ENCODE measurements at places on chromosomes 2 and 18.

DNA sequence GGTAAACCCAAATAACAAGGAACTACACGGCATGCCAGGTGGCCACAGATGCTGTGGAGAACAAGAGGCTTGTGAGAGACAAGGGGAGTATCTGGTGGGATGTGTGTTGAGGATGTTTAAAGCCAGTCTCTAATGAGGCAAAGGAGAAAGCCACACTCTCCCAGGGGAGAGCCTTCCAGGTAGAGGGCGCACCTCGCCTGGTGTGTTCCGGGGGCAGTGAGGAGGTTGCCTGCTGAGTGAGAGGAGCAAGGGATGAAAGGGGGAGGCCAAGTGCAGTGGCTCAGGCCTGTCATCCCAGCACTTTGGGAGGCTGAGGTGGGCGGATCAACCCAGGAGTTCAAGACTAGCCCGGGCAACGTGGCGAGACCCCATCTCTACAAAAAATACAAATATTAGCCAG lies 16.2 kb downstream of the SAG start:
- DNase-seq = no peak

DNA sequence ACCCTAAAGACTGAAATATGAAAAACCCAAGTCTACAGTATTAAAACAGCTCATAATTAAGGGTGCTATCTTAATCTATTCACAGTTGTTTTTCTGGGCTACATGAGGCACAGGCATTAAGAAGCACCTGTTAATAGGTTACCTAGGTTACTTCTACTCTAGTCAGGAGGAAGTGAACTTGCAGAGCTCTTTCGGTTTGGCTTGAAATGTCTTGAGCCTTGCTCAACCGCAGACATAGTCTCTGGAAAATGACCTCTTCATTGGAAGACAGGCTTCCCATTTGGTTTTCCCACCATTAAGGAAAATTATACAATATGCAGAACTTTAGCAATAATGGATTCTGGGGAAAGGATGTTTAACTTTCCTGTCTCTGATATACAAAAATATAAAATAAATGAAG lies 142.3 kb upstream of the KCNJ3 start:
- DNase-seq = no peak

DNA sequence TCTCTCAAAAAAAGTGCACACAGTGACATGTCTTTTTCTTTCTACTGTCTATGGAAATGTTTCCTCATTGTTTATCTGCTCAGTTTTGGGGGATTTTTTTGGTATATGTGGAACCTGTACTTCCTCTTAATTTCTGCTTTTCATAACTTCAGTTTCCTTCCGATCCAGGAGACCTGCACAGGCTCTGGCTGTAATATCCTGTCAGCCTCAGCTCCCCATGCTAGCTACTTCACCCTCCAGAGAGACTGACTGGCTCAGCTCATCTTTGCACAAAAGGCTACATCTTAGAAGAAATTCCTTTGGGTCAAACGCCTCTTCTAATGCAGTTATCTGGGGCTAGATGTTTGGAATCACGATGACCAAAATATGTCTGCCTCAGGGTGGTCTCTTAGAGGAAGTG lies 378.4 kb downstream of the RND3 start:
- DNase-seq = no peak

- no peak for DNase-seq
Measured at GRCh38 chr2:138012082-138012481, 47.8 kb downstream of the HNMT start.

DNA sequence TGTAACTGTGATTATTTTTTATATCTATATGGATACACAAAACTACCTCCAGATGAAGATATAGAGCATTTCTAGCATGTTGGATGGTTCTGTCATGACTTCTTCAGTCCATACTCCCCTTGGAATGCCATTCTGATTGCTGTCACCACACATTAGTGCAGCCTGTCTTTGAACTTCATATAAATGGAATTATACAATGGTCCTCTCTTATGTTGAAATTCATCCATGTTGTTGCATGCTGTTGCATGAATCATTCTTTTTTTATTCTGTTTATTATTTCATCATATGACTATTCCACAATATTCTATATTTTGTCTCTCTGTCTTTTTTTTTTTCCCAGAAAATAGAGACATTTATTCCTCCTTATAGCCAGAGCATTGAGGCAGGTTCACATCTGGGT lies 74.1 kb downstream of the OSBPL6 start:
- DNase-seq = no peak

GRCh38 chr2:234444893-234445292 lies 52.0 kb downstream of the ARL4C start:
- peak; percentile 88 for DNase-seq

DNA sequence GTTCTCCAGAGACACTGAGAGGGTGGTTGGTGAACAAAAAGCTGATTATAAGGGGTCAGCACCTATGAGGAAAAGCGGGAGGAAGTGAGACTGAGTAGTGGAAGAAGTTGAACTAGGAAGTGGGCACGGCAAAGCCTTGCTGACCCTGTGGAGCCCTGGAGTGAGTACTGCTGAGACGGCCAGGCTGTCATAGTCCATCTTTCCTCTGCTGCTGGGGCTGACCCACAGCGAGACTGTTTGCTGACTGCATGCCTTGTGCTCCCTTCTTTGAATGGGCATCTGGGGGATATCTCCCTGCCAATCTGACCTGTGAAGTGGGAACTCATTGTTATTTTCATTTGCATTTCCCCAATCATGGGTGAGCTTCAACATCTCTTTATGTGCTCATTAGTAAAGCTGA lies 92.4 kb upstream of the LDAH start:
- DNase-seq = no peak

DNA sequence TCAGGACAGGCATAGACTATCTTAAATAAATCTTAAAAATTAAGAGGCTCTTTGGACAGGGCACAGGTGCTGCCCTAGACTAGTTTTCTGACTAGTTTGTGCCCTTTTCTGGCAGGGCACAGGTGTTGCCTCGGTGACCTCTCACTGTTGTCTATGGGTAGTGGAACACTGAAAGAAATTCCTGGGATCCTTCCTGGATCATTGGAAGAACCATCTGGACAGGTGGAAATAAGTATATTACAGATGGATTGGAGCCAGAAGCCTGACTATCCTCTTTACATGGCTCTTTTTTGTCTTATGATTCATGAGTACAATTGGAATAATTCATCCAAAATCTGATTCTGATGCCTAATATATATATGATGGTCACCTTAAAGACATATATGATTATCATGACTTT lies 286.6 kb downstream of the RIT2 start:
- no peak for DNase-seq

DNA sequence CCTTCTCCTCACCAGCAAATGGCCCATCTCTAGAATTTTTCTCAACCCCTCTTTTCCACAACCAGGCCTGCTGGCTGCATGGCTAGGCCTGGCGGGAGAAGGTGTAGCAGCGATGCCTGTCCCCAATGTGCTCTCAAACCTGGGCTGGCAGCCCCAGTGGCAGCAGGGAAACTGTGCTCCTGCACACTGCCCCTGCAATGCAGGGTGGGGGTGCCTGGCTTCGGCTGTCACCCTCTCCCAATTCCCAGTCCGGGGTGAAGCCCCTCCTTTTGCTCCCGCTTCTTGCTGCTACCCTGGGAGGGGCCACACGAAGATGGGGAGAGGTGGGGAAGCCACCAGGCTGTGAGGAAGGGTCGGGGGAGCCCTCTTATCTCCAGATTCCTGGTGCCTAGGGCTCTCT lies 36.1 kb upstream of the OTOF start:
- no peak for DNase-seq

- no peak for DNase-seq
Measured at GRCh38 chr18:79516441-79516931, 120.8 kb downstream of the NFATC1 start.

DNA sequence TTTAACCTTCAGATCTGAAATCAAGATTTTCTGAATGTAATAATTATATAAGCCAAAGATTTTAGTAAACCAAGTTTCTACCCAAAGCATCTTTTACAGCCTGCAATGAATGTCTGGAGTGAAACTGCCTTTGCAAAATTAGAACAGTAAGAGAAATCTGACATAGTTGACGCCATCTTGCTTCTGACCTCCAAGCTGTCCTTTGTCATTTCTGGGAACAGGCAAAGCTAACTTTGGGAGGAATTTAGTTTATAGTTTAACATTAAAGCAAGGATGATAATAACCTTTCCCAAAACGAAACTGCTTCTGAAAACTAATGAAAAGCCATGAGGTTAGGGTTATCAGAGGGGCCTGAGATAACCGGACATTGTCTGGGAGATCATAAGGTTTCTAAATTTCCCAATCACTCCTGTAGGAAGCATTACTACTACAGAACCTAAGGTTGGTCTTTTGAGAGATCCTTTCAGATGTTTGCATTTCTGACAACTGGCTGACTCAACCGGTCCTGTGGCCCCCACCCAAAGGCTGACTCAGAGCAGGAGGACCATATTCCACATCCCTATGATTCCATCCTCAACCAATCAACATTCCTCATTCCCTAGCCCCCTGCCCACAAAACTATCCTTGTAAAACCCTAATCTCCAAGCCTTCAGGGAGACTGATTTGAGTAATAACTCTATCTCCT lies 124.5 kb downstream of the TMEM131 start:
- DNase-seq = peak; percentile 80

DNA sequence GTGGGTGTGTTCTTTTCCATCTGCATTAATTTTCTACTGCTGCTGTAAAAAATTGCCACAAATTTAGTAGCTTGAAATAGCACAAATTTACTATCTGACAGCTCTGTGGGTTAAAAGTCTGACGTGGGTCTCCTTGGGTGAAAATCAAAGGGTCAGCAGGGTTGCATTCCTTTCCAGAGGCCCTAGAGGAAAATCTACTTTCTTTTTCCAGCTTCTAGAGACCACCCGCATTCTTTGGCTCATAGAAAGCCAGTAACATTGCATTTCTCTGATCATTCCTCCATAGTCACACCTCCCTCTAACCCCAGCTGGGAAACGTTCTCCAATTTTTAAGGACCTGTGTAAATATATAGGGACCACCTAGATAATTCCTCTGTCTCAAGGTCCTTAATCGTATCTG lies 128.8 kb downstream of the ATL2 start:
- DNase-seq = no peak

DNA sequence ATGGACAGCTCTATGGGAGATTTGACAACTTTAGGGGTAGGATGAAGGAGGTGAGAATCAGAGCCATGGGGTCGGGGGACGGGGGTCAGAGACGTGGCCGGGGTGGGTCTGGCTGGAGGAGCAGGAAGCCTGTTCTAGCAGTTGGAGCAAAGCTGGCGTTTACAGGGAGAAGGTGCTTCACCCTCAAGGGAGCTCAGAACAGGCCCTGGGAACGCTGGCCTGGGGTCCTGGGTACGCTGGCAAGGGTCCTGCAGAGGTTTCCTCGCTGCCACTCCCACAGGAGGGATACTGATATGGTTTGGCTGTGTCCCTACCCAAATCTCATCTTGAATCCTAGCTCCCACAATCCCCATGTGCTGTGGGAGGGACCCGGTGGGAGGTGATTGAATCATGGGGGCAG lies 205.0 kb upstream of the ARL4C start:
- DNase-seq = no peak

GRCh38 chr2:33673937-33674336 lies 74.8 kb upstream of the FAM98A start:
- peak; percentile 3 for DNase-seq

GRCh38 chr2:134855709-134856108 lies 17.3 kb downstream of the ACMSD start:
- DNase-seq = no peak

DNA sequence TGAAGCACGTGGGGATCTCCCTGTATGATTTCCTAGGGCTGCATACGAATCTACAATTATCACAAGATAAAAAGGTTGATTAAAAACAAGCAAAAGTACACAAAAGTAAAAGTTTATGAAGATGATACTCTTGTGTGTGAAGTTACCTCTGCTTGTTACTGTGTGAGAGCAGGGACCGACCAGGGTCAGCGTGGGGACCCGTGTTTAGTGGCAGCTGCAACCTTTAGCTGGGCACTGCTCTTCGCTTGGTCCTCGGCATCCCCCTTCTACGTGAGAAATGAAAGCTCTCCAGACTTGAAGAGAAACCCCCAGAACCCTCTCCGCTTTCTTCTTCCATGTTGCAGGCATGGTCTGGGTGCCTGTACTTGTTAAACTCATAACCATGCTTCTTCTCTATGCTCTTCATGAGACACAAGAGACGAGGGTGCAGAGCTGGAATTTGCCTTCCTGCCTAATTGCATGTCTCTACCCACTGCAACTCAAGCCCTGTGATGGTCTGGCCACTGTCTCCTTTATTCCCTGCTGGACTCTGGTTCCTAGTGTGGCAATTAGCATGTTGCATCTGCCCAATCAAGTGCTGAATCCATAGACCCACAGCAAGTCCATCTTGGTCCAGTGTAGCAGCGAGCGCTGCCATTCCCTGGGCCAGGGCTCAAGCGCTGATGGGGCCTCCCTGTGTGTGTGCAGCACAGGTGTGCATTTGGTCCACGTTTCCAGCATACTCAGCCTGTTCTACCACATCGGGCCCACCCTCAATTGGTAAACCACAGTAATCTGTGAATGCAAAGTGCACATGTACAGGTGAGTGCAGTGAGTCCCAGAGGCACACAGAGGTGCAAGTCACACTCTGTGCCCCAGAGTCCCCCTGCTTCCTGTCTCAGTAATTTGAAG lies 88.5 kb downstream of the TWIST2 start:
- DNase-seq = no peak

DNA sequence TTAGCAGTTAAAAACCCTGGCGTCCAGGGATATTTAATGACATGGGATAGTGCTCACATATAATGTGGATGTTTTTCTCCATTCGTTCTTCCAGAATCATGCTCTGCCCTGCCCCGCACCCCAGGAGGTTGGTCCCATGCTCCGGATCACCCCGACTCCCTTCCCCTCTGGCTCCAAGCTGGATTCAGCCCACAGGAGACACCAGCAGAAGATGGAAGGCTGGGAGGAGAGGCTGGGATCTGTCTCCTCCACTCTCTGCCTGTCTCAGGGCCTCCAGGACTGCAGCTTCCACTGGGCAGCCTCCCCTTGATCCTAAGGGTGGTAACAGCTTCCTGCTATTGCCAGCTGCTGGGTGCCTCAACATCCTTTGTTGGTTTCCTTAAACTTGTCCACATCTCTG lies 24.5 kb downstream of the TMEM177 start:
- DNase-seq = no peak

- no peak for DNase-seq
Measured at GRCh38 chr2:147501968-147502367, 342.9 kb upstream of the ACVR2A start.

DNA sequence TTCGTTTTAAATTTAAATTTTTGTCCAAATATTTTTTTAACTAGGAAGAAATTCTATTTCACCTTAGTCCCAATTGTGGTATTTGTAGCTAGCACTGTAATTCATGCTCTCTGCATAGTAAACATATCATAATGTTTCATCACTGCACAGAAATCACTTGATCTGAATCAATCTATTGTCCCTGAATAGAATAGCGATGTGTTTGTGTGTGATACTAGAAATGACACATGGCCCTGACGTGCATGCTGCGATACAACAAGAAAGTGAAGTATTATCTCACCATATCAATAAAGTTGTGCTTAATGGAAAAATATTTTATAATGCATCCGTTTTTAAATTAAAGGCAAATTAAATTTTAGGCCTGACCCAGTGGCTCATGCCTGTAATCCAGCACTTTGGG lies 10.0 kb downstream of the TTL start:
- no peak for DNase-seq

GRCh38 chr2:85414761-85415553 lies 3.6 kb upstream of the SH2D6 start:
- DNase-seq = no peak

Measured in cardiac fibroblast (primary cell).